ENCODE measurements at places on chromosomes 2 and 18.

DNA sequence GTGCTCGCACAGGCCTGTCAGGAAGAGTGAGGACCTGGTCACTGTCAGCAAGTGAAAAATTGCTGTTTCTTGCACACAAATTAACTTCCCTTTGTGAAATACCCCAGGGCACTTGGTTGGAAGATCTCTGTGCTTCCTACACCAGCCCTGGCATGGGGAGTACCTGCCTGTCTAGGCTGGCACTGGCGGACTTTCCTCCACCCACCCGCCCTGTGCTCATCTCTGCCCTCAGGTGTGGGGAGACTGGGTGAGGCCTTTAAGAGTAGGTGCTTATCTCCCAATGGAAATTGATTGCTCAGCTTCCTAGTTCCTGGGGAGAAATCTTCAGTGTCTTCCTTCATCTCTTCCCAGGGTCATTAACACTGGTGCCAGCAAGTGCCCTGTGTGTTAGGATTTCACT is 42.1 kb downstream of the IMPA2 start:
- H3K36me3 ChIP-seq: peaks cover 2% of the 10 kb centered on the region
- no peak overlapping the region for H3K27ac ChIP-seq
- H3K4me3 ChIP-seq: no peak overlapping the region
- DNase-seq: no peak

- DNase-seq: no peak
- no peak overlapping the region for H3K4me3 ChIP-seq
- H3K27me3 ChIP-seq: no peaks in the 10 kb centered on the region
Measured at GRCh38 chr2:80475970-80476369, 171.4 kb upstream of the LRRTM1 start.

- H3K27me3 ChIP-seq: no peaks in the 10 kb centered on the region
- H3K4me1 ChIP-seq: no peaks in the 10 kb centered on the region
- no peak overlapping the region for H3K4me3 ChIP-seq
- DNase-seq: no peak
Measured at GRCh38 chr2:33371304-33372090, 105.0 kb upstream of the RASGRP3 start.

DNA sequence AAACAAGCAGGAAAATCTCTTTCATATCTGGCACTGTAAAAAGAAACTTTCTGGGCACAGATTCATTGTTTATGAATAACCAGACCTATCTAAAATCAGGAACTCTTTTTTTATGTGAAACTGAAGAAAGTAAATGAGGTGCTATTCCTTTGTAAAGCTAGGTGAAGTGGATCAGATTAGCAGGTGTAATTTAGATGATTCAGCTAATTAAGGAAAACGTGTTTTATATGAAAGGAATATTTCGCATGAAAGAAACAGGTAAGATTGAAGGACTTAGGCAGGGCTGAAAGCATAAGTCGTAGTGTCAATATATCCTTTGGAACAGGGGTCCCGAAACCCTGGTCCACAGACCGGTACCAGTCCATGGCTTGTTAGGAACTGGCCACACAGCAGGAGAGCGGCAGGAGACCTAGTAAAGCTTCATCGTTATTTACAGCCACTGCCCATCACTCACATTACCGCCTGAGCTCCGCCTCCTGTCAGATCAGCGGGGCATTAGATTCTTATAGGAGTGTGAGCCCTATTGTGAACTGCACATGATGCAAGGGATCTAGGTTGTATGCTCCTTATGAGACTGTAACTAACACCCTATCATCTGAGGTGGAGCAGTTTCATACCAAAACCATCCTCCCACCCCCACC is 20.3 kb upstream of the XIRP2 start:
- no peaks in the 10 kb centered on the region for H3K36me3 ChIP-seq
- H3K4me3 ChIP-seq: no peak overlapping the region
- H3K27ac ChIP-seq: no peak overlapping the region
- peaks cover 12% of the 10 kb centered on the region for H3K27me3 ChIP-seq
- DNase-seq: no peak

- peaks cover 31% of the 10 kb centered on the region for H3K4me1 ChIP-seq
- H3K4me3 ChIP-seq: no peak overlapping the region
- no peak for DNase-seq
Measured at GRCh38 chr2:175880-176820, 87.7 kb downstream of the SH3YL1 start.

All from osteocyte (in vitro differentiated cells).